ENCODE measurements at places on chromosomes 2 and 18.

- no peak for DNase-seq
Measured at GRCh38 chr2:172082105-172082943, 3.0 kb upstream of the DLX1 start.

- DNase-seq, result no peak
Measured at GRCh38 chr2:145221032-145221431, 701.1 kb upstream of the ZEB2 start.

- no peak for DNase-seq
Measured at GRCh38 chr2:237020090-237020489, 65.6 kb upstream of the COPS8 start.

- peak; percentile 39 for DNase-seq
Measured at GRCh38 chr2:231545105-231545902, 15.1 kb upstream of the NMUR1 start.

DNA sequence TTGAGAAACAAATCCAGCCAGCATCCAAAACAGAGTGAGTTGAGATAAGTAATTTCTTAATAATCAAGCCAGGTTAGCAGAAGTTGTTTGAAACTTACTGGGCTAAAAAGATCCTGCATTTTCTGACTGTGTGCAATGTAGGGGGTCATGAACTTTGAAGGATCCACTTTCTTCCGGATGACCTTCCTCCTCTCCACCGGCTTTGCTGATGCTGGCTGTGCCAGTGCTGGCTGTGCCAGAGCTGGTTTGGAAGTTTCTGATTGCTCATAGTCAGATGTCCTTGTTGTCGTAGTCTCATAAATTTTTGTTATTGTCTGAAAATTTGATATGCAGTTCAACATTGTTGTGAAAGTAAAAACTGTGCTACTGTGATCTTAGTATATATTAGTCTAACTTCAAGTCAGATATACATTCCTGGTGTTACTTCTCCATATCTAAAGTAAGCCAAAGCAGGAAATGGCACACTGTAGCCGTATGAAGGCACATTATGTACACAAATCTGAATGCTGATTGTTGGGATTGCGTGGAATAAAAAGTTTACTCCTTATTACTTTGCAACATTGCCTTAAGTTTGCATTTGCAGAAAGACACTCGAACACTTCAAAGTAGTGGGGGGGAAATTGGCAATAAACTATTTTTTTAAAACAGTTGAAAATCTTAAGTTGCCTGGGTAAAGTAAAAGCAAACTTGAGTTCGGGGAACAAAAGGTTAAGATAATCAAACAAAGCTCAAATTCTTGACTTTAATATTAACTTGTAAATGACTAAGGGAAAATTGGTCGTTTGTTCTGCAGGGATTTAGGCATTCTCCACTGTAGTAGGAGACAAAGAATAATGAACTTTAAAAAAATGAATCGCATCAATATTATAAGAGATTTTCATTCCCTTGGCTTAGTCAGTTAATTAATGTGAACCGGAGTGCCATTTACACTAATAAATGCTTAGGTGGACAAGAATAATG lies 6.4 kb downstream of the NEB start:
- DNase-seq, result no peak

DNA sequence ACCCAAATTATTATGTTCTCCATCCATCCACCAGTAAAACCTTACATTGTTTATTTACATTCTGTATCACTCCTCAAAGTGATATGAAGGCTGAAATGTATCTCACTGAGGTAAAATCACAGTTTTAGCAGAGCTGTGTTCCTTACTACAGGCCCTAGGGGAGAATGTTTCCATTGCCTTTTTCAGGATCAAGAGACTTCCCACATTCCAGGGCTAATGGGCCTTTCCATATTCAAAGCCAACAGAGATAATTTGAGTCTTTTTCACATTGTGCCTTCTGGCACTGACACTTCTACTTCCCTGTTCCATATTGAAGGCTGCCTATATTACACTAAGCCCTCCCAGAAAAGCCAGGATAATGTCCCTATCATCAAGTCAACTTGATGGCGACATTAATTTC lies 20.0 kb downstream of the NETO1 start:
- DNase-seq, result no peak

DNA sequence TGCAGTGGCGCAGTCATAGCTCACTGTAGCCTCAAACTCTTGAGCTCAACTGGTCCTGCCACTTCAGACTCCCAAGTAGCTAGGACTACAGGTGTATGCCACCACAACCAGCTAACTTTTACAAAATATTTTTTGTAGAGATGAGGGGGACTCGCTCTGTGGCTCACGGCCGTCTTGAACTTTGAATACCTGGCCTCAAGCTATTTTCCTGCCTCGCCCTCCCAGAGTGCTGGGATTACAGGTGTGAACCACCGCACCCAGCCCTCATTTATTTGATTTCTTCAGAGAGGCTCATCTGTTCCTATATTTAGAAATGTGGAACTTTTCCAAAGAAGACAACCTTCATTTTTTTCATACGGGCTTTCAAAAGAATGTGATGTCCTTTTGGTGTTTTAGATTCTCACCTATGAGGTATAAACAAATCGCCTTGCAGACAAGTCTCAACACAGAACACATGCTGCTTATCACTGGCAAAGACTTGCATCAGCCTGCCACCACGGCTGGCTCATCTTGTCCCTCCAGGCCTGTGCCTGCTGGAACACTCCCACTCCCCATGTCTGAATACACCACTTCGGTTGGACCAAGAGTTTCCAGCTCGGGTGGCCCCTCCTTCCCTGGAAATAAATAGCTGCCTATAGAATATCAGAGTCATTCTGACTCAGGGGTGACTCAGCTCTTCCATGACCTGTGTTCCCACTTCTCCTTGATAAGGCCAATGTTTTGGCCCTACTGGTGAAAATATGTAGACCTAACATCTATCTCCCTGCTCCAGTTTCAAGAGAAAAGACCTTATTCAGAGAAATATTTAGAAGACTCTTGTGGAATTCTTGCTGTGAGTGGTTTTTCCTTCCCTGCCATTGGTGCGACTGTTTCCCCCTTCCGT lies 202.6 kb downstream of the TGIF1 start:
- no peak for DNase-seq

DNA sequence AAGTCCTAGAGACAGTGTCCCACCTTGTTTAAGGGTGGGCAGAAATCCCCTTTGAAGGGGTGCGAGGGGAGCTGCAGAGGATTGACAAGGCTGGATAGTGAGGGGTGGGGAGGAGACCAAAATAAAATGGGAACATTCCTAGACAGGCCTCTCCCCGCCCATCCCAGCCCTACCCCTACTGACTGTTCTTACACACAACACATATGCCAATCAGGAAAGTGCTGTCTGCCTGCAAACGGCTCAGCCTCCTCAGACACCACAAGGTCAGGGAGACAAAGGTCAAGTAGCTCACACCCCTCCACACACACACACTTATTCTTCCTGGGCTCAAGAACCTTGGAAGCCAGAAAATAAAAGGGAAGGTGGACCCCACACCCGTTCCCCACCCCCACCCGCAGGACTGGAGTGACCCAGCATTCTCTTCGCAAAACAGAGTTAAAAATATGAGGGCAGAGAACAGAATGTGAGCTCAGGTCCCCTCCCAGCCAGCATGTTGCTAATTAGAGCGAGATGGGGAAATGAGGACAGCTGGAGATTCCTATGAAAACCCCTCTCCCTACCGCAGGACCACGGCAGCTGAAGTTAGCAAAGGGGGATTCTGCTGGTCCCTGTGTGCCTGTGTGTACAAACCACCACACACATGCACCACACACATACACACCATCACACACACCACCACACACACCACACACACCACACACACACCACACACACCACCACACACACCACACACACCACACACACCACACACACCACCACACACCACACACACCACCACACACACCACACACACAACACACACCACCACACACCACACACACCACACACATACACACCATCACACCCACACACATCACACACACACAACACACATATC lies 197.8 kb downstream of the TNS1 start:
- DNase-seq, result no peak

DNA sequence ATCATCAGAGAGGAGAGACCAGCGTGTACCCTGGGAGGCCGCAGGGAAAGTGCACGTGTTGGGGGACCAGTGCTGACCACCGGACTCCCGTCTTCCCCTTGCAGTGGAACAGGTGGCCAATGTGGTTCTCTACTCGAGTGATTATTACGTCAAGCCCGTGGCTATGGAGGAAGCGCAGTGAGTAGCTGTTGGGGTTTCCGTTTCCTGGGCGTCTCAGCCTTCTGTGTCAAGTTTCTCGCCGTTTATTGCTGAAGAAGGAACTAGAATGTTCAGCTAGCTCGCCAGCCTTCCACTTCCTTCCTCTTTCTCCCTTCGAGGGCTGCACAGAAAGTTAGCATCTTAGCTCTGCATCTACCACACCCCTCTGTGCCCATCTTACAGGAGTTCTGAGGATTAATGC lies 22.8 kb upstream of the DGKD start:
- DNase-seq, result peak; percentile 84

DNA sequence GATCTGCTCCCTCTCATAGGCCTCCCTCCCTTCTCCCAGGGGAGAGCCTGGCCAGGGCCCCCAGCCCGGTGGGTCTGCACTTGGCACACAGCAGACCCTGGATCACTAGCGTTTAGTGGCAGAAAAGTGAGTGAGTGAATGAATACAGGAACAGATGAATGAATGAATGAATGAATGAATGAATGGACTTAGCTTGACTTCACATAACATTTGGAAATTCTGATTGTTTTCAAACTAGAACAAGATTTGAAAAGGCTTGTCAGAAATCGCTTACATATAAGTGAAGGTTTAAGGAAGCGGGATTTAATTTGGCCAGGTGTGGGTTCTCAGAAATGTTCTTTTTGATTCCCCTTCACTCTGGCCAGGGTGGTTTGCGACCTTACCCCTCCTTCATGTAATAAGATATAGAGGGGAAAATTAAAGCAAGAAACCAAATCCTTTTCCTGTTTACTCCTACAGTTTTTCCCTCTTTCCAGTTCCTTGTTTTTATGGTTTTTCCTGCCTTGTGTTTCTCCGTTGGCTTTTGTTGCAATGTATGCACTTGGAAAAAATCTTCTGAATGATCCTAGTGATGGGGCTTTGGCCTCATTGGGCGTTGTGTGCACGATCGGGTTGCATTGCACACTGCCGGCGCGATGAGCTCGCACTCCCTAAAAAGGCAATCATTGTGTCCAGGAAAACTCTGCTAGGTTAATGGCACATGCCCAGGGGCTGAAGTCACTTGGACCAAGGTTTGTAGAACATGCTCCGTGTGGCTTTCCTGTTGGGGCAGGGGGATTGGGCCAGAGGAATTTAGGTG lies 16.4 kb downstream of the LRRFIP1 start:
- DNase-seq, result no peak

- no peak for DNase-seq
Measured at GRCh38 chr2:6309415-6310255, 556.1 kb downstream of the CMPK2 start.

- DNase-seq, result no peak
Measured at GRCh38 chr2:105416156-105416555, 17.3 kb upstream of the FHL2 start.

DNA sequence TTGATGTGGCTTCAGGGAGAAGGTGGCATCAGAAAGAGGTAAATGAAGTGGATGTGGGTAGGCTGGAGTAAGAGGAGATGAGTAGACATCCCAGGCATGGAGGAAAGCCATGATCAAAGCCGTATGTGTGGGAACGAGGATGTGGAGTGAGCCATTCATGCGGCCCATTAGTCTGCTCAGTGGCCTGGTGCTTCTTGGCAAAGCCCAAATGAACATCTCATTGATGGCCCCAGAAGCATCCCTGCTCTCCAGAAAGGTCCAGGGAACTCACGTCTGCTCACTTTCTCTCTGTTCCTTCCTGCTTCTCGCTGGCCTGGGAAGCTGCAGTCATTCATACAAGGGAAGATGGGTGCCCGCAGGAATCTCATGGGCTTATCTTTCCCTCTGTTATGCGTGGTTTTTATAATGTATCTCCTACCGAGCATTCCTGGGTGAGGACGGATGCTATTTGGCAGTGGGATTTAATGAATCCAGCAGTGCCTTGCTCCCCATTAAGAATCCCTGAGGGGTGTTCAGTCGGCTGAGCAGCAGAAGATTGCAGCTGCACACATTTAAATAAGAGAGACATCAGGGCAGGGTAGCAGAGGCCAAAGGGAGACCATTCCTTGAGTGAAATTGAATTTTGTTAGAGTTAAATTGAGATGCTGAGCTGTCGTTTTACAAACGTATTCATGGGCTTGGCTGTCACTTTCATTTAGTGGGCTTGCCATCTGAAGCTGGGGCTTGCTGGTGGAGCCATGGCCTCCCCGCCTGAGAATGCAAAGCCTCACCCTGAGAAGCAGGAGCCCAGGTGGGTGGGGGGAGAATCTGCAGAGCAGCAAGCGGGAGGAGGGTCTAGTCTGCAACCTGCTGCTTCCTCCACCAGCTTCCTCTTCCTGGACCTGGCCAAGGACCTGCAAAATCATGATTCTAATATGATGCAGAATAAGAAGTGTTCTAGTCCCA lies 64.5 kb downstream of the LYPD1 start:
- DNase-seq, result no peak

DNA sequence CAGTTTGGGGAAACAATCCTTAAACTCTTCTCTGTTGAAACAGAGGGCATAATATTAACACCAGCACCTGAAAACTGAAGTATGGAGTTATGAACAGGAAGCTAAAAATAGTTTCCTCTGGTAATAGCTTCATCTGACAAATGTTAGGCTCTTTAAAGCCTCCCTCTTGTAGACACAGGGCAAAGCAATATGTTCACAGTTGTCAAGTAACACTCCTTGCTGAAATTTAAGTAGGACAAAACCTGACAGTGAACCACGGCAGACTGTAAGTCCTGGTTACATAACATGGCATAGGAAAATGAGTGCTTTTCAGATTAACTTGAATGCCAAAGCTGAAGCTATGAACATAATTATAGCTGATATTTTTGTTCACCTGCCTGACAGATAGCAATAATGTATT lies 172.9 kb downstream of the CMPK2 start:
- DNase-seq, result no peak

DNA sequence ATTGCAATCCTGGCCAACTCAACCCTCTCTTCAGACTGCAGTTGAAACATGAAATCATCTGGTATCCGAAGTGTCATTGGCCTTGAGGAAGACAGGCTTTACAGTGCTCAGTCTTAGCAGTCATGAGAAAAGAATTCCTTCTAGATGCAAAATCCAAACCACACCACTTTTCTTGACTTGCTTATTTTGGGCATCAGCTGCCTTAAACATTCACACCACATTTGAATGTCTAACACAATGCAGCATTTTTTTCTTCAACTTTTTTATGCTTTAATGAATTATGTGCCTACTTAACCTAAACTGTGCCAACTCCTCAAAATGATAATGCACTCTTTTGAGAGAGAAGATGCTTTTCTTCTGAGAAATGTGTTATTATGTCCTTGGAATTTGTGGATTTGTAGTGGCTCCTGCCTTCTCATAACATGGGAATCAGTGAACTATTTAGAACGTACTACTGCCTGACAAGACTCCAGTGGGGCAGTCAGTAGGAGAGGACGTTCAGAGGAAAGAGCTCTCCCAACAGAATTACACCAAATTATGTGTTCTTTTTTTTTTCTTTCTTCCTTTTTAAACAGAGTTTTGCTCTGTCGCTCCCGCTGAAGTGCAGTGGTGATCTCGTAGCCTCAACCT lies 3.2 kb upstream of the FAM98A start:
- DNase-seq, result no peak

DNA sequence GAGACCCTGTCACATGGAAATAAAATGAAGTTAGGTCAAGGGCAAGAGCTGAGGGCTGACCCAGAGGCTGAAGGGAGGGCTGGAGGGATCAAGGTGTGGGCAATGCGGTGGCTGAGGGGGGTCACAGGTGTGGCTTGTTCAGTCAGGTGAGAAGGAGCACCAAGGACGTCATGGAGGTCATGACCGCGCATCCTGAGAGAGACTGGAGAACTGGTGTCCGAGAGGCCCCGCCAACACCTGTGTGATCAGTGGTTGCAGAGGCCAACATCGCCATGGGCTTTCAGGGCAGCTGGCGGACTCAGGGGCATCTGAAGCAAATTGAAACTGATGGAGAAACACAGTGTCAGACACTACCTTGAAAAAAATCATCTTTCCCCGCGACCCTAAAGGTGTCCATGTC lies 13.0 kb downstream of the TOGARAM2 start:
- DNase-seq, result no peak
